ENCODE measurements at places on chromosomes 13 and 19.

DNA sequence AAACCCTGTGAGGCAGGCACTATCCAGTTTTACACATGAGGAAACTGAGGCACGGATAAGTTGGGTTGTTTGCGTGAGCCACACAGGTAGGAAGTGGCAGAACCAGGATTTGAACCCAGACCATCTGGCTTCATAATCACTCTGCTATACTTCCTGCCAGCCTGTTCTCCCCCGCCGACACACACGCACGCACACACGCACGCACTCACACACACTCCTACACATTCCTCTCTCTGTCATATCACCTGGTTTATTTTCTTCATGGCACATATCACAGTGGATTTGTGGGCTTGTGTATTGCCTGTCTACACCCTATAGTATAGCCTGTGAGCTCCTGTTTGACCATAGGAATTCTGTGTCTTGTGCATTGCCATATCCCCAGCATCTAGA is 140.0 kb downstream of the SIPA1L3 start:
- no peak for DNase-seq

DNA sequence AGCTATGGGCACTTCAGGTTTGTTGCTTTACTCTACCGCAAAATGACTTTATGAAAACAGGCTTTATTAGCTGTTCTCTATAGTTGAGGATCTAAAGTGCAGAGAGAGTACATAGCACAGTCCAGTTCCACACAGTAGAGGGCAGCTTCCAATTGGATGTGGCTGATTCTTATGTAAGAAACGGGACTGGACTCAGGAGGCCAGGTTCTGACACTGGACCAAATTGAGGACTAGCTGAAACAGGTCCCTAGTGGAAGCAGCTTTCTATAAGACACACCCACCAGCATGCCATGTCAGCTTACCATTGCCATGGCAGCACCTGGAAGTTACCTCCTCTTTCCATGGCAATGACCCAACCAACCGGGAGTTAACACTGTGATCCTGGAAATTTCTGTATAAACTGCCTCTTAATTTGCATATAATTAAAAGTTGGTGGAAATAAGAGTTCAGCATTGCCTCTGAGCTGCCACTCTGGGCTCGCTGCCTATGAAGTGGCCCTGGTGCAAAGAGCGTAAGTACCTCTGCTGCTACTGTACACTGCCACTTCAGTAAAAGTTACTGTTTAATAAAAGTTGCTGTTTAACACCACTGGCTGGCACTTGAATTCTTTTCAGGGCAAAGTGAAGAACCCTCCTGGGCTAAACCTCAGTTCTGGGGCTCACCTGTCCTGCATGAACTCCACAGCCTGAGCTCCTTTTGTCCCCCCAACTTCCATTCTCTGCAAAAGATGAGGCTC is 211.9 kb upstream of the SLC10A2 start:
- no peak for DNase-seq

- peak; percentile 79 for DNase-seq
These were observed 125.7 kb upstream of the PEG3 start for GRCh38 chr19:56966225-56966696.

DNA sequence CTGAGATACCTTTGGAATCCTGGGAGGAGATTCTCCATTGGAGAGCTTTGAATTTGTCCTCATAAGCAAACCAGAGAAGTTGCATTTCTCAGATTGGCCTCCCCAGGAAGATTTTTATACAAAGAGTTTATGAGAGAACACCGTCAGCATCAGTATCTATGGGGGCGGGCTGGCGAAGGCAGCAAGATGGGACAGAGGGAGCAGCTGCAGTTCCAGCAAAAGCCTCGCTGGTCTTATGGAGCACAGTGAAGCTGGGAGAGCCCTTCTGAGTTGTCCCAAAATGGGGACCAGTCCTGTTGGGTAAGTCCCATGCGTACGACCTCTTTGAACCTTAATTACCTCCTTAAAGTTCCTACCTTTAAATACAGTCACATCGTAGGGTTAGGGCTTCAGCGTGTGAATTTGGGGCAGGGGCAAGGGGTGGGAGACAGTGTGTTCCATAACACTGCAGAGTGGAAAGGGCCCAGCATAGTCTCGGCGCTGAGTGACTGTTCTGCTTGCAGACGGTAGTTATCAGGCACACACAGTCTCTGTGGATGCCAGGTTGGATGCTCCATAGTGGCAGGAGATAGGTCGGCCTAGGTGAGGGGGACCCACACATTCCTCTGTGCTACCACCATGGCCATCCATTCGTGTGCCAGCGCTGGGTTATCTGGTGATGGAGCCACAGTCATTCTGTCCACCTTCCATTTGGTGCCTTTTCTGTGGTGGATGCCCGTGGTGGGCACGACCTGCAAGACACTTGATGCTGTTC is 34.9 kb upstream of the GPR183 start:
- DNase-seq: no peak

DNA sequence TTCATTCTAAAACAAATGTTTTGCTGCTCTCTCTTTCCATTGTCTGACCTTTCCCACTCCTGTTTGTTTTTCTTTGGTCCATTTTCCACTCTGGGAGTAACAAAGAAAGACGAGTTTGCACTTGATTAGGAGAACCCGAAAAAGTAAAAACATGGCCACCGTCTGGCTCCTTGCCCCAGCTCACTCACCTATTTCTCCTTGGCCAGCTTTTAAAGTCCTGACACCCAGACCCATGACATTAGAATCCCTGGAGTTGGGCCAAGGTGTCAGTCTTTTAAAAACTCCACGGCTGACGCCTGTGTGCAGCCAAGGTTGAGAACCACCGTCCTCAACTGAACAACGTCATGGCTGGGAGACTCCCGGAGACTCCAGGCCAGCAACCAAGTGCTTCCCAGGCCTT is 63.6 kb upstream of the FLT1 start:
- no peak for DNase-seq

- no peak for DNase-seq
These were observed 42.8 kb downstream of the ATP11A start for GRCh38 chr13:112732679-112733078.

DNA sequence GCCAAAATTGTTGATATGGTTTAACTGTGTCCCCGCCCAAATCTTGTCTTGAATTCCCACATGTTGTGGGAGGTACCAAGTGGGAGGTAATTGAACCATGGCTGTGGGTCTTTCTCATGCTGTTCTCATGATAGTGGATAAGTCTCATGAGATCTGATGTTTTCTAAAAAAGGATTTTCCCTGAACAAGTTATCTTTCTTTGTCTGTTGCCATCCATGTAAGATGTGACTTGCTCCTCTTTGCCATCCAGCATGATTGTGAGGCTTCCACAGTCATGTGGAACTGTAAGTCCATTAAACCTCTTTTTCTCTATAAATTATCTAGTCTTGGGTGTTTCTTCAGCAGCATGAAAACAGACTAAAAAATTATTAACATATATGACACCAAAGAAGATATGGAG is 986.7 kb upstream of the MIR17HG start:
- no peak for DNase-seq

- no peak for DNase-seq
These were observed 63.4 kb upstream of the MCF2L start for GRCh38 chr13:112905619-112905989.

- DNase-seq: no peak
These were observed 184.6 kb upstream of the IRS2 start for GRCh38 chr13:109971006-109971405.

DNA sequence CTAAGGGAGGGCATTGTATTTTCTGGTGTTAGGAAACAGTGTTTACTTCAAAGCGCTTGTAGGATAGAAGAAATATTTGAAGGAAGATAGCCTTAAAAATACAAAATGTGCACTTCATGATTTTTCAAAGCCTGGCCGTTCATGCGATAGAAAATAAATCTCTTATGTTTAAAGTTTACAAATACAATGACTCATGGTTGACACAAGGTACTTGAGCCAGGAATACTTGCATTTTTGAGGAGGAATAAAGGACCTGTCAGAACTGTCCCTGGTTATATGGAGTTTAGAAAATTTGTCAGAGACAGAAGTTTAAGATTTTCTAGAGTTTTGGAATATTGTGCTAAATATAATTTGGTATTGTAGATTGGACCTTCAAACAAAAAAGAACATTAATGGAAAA is 1223.2 kb upstream of the SLC10A2 start:
- no peak for DNase-seq

DNA sequence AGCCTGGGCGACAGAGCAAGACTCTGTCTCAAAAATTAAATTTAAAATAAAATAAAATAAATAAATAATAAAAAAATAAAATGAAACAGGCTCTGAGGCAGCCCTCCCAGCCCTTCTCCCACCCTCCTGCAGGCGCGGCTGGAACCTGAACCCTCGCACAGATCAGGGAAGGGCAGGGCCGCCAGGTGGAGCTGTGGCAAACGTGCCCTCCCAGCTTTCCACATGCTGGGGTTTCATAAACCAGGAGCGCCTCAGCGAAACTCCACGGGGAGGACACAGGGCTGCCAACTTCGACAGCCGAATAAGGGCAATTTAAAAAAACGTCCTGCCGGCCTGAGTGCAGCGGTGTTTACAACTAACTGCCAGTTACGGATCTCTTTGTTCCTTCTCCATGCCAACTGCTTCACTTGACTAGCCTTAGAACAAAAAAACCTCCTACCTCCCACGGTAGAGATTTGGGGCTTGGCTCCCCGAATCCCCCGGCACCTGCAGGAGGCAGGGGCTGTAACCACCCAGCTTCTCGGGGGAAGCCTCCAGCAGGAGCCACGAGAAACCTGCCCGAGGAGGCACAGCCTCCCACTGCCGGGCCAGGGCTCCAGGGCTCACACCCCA is 15.9 kb downstream of the ZNF787 start:
- peak; percentile 42 for DNase-seq

- DNase-seq: peak; percentile 73
These were observed 75.4 kb downstream of the PEG3 start for GRCh38 chr19:56765137-56765536.

DNA sequence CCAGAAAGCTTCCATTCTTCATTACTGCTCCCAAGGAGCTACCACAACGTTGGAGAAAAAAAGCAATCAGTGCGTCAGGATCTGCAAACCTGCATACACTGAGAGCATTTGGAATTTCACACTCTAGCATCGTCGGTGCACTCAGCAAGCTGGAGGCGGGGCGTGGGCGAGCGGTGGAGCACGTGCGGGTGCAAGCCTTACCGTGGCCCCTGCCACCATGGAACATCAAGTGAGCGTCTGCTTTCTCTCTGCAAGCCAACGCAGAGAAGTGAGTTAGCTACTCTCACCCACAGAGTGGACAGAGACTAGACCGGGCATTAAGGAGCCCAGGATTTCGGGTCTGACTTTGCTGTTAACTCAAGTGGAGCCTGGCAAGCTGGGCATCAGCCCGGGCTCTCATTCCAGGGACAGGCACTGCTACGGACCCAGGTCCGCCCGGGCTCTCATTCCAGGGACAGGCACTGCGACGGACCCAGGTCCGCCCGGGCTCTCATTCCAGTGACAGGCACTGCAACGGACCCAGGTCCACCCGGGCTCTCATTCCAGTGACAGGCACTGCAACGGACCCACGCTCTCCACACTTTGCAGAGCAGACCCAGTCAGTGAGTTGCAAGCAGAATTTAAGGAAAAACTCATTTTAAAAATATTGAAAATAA is 124.1 kb upstream of the SPACA7 start:
- no peak for DNase-seq

DNA sequence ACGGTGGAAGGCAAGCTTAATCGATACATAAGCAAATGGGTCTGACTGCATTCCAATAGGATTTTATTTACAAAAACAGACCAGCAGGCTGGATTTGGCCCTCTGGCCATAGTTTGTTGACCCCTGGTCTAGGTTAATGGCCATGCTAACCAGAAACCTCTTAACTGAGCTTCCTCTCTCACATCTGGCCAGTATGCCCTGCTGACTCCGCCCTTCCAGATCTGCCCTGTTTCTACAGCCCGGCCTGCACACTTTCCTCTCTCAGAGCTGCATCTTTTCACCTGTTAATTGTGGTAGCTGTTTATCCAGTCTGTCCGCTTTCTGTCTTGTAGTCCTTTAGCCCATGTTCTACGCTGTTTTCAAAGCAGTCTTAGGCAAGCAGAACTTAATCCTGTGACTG is 25.6 kb downstream of the EDNRB start:
- no peak for DNase-seq

GRCh38 chr13:74084375-74084935 is 49.7 kb downstream of the KLF12 start:
- no peak for DNase-seq

DNA sequence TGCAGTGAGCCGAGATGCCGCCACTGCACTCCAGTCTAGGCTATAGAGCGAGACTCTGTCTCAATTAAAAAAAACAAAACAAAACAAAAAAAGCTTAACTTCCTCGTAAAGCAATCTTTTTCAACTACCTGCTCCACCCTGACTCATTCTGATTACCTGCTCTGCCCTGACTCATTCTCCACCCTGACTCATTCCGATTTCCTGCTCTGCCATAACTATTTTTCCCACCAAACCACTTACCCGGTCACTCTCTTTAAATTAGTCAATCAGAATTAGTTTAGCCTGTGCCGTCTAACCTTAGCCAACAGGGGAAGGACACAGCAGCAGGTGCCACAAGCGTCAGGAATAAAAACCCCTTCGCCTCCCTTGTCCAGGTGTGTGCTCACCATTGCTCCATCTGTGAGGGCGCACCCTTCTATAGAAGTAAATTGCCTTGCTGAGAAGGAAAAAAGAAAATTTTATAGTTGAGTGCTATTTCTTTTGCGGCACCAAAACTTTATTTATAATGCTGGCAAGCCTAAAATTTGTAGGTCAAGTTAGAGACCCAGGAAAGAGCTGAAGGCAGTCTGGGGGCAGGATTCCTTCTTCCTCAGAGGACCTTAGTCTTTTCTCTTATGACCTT is 1.7 kb upstream of the IFT88 start:
- DNase-seq: no peak

DNA sequence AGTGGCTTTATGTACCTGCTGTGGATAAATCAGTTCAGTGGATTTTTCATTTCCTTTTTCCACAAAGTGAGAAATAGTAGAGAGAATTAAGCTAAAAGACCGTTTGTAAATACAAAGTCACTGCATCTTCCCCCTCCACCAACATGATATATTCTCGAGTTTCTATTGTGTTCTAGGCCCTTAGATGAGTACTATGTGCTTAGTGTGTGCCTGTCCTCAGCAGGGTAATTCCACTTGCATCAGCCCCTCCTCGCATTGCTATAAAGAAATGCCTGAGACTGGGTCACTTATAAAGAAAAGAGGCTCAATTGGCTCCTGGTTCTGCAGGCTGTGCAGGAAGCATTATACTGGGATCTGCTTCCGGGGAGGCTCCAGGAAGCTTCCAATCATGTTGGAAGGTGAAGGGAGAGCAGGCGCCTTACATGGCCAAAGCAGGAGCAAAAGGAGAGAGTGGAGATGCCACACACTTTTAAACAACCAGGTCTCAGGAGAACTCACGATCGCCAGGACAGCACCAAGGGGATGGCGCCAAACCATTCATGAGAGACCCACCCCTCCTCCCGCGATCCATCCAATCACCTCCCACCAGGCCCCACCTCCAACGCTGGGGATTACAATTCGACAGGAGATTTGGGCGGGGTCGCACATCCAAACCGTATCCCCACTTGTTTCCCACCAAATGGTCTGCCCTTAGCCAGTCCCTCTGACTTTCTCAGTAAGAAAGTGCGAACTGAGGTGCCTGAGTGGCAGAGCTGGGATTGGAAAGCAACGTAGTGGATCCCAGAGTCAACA is 102.3 kb upstream of the ABCC4 start:
- DNase-seq: no peak

GRCh38 chr19:3798137-3798536 is 12.0 kb upstream of the MATK start:
- no peak for DNase-seq

GRCh38 chr19:48442116-48443035 is 3.4 kb upstream of the GRWD1 start:
- DNase-seq: no peak

GRCh38 chr13:103282571-103283450 is 216.6 kb upstream of the SLC10A2 start:
- DNase-seq: peak; percentile 55

GRCh38 chr13:30796132-30796572 is 60.8 kb downstream of the ALOX5AP start:
- DNase-seq: no peak

- DNase-seq: no peak
These were observed 704.6 kb upstream of the PCDH9 start for GRCh38 chr13:67934617-67935330.
